ENCODE measurements at places on chromosomes 3 and 15.

- no peak for DNase-seq
Measured at GRCh38 chr15:56582785-56583184, 117.8 kb upstream of the MNS1 start.

DNA sequence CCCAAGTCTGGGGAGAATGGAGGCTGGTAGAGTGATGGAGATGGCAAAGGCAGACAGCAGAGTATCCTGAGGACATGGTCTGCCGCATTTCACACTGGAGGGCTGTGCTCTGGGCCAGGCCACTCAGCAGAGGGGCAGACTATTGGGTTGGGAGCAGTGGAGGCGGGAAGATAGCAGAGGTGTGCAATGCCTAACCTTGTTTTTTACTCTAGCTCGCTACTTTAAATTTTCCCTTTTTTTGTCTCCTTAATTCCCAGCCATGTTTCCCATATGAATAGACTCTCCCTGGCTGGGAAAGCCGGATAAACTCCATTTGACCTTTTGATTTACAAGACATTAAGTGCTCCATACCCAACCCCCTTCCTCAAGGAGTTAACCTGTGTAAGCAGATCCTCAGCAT, 33.5 kb upstream of the ST6GAL1 start:
- no peak for DNase-seq

GRCh38 chr3:39783680-39784079, 25.7 kb upstream of the MYRIP start:
- DNase-seq: no peak

DNA sequence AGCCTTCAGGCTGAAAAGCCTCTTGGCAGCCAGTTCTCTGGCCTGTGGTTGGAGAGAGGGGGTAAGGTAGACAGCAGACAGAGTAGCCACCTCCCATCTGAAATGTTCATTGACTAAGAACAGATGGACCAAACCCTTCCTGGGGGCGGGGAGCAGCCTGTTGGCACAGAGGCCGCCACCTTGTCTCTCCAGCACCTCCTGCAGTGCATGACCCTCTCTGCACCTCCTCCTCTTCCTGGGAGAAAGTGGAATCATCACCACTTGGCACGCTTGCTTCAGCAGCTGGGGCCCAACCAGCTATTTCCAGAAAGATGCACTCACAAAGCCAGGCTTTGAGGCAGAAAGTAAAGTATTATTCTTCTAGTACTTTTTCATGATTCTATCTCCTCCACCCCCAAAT, 313.4 kb upstream of the CHRM5 start:
- no peak for DNase-seq

DNA sequence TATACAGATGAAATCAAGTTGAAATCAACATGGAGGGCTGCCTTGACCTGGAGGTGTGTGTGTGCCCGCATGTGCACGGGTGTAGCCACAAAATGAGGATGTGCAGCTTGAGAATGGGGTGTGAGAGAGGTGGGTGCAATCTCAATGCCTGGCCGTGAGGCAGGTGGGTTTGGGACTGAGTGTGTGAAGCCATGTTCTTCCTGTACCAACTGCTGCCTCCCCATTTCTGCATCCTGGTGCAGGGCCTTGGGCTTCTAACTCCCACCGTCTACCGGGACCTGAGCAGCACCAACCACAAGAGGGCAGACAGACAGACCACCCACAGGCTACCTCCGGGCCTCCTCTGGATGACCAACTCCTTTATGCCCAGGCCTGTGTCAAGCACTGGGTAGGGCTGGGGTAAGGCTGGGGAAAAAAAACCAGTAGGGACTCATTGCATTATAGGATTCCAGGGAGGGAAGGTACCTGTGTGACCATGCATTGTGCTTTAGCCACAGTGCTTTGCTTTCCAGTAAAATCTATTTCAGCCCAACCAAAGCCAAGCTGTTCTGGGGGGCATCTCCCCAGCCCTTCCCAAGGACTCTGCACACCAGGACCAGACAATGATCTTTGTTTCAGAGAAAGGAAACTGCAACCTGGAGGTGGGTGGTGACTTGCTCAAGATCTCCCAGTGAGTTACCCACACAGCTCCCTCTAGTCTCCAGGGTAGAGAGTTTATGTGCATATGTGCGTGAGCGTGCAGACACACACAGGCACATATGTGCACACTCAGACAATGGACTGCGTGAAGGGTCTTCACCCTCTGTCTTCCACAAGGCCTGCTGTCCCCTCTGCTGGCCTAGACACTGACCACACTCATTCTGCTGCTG, 162.2 kb upstream of the TLE3 start:
- DNase-seq: no peak

DNA sequence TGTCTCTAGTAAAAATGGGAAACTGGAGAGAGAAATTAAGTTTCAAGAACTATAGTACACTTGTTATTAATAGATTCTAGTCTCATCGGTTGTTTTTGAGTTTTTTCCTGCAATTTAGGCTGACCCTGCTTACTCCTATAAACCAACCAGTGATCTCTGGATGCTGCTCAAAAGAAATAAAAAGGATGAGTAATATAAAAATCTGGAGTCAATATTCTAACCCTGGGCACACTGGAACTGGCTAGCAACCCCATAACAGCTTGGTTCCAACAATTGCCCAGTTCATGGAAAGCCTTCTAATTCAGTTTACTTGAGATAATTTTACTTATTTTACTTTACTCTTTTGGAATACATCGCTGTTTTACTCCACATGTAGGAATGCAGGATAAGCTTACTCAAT, 211.6 kb downstream of the GBE1 start:
- DNase-seq: no peak
